ENCODE measurements at places on chromosomes 4 and X. TPM values are rescaled to one million over a fixed set of nuclear protein-coding genes. Genes with fewer than 3 reads are reported as not detected.

SMR3B gene
- not detected for total RNA-seq

GRCh38 chr4:75251547-75251946, 262.7 kb downstream of the RCHY1 start:
- DNase-seq, result no peak

- DNase-seq, result no peak
Observed at GRCh38 chr4:148166132-148166591, 276.1 kb downstream of the NR3C2 start.

MAGEA10 gene
- total RNA-seq, result not detected

DNA sequence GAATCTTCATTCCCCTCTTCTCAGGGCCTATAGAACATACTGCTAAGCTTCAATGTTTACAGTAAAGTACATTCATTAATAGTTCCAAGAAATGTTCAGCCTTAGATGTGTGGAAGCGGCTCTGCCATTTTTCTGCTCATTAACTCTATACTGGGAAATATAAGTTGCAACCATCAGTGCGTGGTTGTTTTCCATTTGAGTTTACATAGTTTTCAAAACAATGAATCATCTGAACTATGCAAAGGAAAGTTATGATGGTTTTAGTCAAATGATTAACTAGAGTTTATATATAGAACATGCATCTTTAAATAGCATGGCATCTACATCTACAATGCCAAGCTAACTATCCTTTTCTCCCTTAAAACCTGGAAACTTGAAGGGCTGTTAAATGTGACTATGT, 29.6 kb downstream of the LEF1 start:
- DNase-seq, result no peak
